ENCODE measurements at places on chromosomes 13 and 19.

GRCh38 chr13:91214031-91214430 lies 133.5 kb upstream of the MIR17HG start:
- no peak for DNase-seq

DNA sequence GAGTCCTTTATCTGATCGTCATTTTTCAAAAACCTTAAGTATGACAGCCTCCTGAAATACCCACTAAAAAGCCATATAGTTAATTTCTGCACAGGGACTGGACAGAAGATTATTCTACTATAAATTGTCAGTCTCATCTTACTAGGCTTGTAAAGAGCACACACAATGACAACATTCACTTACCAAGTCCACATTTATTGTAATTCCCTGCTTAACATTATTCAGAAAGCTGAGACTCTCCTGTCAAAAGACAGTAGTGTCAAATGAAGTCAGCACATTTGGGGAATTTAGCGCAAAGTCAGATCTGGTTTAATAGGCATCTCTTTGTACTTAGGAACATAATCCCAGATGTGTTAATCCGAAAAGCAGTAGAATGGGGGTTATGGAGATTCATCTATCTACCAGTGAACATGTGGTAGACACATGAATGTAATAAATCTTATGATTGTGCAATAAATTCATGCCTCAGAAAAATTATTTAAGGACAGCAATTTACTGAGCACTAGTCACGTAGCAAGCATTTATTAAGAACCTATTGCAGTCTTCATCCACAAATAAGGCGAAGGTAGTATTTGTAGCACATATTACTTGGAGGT lies 224.6 kb upstream of the GPC6 start:
- no peak for DNase-seq

DNA sequence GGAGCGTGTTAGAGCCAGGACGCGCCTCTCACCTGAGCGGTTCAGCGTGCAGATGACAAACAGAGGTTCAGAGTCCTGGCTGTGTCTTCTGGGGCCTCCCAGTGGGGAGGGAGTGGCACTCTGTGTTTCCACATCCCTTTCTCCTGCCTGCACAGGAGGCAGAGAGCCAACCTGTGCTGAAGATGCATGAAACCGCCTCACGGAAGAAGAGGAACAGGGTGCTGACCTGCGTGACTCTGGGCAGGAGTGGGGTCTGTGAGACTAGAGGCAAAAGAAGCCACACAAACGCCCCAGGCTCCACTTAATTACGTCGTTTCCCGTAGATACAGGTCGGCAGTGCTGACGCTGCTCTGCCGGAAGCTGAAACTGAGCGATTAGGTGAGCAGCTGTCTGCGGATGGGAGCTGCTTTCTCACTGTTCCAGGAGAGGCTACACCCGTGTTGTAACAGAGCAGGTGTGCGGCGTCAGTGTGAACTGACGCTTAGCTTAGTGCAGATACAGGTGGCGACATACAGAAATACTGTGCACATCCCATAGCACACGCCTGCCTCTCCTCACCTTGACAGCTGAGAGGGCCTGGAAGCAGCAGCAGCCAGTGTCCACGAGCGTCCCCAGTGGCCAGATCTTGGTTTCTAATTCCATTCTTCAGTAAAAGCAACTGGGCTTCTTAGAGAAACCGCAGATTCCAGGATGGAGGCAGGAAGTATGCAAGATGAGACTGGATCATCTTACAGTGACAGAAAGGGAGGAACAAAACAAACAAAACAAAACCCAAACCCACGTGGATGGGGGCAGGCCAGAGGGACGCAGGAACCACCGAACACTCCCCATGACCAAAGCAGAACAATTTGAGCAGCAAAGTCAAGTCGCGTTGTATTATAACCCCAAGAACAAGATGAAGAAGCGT lies 37.7 kb upstream of the MCF2L start:
- no peak for DNase-seq

DNA sequence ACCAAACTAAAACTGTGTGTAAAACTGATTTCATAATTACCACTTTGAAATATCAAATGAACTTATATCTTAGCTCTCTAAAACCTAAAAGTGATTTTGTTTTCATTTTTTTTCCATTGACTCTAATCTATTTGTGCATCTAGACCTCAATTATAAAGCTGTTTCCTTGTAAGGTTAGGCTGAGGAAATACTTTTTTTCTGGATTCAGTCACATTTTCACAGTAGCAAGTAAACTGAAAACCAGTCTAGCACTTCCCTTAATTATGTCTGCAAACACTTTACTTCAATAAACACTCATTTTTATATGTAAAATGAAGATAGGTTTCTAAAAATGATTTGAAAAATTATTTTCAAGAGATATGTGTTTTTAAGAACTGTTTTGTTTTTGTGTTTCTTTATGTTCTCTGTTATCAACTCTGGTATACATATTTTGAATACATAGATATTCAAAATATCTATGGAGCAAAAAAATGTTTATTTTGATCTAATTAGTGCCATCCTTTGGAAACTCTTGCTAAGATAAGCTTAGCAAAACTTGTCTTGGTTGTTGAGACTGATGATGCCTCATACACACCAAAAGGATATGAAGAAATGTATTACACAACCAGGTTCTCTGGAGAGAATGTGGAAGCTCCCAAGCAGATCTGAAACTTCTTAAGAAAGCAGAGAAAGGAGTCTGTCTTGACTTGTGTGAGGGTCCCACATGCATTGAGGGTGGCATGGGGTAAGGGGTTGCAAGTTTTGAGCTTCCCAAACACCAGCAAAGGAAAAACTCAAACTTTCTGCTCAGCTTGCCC lies 1887.4 kb downstream of the PCDH9 start:
- DNase-seq, result no peak

- no peak for DNase-seq
Observed at GRCh38 chr13:102726430-102726829, 31.6 kb upstream of the METTL21C start.

DNA sequence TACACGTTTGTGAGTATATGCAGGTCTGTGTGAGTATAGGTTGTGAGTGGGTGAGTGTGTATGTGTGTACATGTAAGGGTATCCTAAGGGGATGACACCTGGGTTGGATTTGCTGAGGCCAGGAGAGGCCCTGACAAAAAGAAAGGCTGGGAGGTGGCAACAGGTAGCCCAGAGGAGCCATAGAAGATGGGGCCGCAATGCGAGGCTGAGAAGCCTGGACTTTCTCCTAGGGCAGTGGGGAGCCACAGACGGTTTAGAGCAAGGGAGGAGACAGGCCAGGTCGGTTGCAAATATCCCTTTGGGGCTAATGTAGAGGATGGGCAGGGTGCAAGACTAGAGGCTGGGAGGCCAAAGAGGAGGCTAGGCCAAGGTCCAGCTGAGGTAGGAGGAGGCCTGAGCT lies 54.3 kb downstream of the CELF5 start:
- DNase-seq, result no peak

DNA sequence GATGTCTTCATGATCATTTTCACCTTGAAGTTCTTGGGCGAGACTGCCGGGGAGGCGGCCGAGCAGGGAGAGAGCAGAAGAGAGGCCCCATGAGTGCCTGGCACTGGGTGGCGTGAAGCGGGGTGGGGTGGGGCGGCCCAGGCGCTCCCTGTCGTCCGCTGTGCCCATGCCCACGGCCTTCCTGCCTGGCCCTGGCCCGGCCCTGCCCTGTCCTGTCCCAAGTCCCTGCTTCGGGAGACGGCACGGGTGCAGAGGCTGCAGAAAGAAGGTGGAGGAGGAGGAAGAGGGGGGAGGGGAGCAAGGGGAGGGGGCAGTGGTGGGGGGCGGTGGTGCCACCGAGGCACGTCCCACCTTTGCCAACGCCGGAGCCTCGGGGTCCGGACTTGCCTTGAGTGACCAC lies 118.4 kb downstream of the PTPRS start:
- no peak for DNase-seq

DNA sequence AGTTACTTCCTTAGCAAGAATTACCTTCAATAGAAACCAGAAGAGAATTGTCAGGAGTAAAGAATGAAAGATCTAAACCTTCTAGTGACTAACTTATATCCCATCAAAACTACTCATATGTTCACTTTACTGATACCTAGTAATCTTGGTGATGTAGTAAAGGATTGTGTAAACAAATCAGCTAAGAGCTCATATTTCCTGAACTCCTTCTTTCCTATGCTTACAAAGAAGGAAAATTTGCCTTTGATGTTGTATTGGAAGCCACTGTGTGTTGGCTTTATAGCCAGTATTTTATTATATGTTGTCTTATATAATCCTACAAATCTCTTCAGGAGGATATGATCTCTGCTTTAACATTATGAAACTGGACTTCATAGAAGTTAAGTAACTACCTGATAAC lies 671.0 kb downstream of the PCDH9 start:
- DNase-seq, result no peak

Data from activated T-helper 1 cell treated with anti-CD3 and anti-CD28 coated beads, Interleukin-2, amount 50 U/mL, for 16 hours (primary cell).